ENCODE measurements at places on chromosomes 2 and 18.

DNA sequence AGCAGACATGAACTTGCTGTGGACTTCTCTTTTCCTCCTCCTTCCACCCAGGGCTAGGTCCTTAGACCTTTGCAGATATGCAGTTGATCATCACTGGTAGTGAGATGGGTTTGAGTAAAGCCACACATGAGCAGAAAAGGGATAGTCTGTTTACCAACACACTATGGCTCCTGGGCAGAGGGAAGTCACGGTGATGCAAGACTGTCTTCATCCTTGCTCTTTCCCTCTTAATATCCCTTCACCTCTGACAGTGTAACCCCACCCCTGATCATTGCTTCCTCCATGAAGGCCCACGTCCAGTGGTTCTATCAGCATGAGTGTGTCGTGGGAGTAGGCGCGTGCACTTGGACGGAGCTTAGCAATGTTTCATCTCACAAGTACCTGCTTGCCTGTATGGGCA lies 188.7 kb downstream of the SMAD7 start:
- DNase-seq, result no peak

DNA sequence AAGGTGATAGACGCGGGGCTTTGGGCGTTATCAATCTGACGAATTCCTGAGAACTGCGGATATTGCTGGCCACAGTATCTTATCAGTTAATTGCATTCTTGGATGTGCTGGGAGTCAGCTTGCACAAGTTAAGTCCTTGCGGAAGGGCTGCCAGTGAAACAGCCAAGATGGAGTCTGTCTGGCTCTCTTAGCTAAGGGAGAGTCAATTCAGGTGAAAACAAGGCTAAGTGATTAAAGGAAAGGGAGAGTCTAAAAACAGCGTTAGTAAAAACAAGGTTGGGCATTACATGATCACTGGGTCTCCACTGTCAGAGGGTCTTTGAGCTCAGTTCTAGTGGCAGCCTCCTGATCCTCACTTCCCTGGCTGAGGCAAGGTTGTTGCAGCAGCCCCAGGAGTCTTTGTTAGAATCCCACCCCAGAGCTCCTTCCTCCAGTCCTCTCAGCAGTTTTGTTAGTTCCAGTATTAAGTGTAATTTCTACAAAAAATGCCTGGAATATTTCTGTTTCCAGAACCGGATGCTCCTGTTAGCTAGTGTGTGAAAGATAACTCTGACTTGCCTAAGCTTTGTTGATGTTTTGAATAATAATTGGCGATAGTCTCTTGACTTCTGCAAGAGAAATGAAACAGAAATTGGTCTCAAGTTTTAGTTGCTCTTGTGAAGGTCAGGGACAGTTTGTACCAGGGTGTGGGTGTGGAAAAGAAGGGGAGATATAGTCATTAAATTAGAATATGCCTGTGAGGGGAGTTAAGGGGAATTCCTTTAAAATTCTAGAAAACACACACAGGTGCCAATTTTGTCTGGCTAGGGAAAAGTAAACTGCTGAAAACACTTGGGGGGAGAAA lies 10.6 kb downstream of the CFLAR start:
- DNase-seq, result no peak

DNA sequence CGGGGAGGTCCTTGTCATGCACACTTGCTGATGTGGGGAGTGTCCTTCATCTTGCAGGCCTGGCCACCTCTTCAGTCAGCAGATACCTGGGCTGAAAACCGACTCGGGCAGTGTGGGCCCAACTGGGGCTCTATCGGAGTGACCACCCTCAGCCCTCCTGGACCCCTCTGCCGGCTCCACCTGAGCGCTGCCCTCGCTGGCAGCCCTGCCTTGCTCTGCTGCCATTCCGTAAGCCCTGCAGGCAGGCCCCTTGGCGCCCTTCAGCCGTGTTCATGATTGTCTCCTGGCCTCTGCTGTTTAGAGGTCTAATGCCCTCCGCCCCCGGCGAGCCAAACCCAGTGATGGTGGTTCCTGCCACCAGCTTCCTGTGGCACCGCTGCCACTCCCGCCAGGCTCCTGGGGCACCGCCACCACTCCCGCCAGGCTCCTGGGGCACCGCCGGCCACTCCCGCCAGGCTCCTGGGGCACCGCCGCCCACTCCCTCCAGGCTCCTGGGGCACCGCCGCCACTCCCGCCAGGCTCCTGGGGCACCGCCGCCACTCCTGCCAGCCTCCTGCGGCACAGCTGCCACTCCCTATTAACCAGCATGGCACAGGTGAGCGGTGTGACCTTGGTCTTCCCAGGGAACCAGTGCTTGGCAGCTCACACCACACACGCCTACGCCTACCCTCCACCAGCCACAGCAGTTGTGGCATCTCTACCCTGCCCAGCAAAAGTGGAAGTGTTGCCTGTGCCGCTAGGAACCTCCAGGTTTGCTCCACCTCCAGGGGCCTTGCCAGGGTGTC lies 15.9 kb downstream of the CAPN10 start:
- DNase-seq, result no peak

DNA sequence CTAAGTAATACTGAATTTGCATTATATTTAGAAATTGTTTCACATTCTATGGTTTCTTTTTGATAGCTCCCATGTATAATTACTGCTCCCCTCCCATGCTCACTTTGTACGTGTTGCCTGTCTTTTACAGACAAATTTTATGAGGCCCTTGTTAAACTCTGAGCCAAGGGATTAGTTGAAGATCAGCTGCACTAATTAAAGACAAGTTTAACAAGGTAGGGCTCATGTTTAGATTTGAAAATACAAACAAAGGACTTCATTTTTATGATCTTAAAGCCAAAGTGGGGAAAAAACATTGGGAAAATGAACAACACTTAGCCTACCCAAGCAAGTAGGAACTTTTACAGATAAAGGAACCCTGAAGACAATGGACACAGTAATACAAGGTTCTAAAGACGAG lies 46.2 kb downstream of the ARHGAP28 start:
- no peak for DNase-seq

- peak; percentile 54 for DNase-seq
Measured at GRCh38 chr2:161237392-161238264, 70.6 kb upstream of the PSMD14 start.

GRCh38 chr2:195202163-195202845 lies 454.7 kb upstream of the SLC39A10 start:
- DNase-seq, result no peak

- DNase-seq, result peak; percentile 92
Measured at GRCh38 chr2:62195421-62196277, at the start of gene B3GNT2. Gene B3GNT2 (plus strand): TSS chr2:62196115. CDS start chr2:62222221, 26,106 bp downstream.

DNA sequence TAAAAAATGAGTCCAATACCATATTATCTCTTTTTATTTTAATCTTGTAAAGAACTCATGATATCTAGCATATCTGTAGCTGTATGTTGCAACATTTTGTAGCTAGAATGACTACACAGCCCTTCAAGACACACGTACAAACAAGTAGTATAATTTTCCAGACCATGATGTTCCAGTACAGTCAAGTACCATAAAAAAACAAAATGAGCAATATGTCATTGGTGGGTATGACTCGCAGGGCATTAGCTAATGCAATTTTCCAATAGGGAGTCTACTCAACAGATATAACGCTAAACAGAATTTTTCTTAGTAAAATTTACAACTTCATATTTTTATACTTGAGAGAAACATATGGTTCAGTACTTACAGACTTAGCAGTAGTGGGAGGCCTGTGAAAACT lies 53.6 kb upstream of the UGP2 start:
- DNase-seq, result peak; percentile 35
